ENCODE measurements at places on chromosomes 2 and 18. TPM values are rescaled to one million over a fixed set of nuclear protein-coding genes. Genes with fewer than 3 reads are reported as not detected.
A peak's percentile ranks its signal among the peaks of the same experiment; 100 is the strongest.

Gene HOXD1
- total RNA-seq, result not detected

Gene CNTNAP5
- total RNA-seq, result not detected

Gene CTIF
- 29.1 TPM for total RNA-seq

DNA sequence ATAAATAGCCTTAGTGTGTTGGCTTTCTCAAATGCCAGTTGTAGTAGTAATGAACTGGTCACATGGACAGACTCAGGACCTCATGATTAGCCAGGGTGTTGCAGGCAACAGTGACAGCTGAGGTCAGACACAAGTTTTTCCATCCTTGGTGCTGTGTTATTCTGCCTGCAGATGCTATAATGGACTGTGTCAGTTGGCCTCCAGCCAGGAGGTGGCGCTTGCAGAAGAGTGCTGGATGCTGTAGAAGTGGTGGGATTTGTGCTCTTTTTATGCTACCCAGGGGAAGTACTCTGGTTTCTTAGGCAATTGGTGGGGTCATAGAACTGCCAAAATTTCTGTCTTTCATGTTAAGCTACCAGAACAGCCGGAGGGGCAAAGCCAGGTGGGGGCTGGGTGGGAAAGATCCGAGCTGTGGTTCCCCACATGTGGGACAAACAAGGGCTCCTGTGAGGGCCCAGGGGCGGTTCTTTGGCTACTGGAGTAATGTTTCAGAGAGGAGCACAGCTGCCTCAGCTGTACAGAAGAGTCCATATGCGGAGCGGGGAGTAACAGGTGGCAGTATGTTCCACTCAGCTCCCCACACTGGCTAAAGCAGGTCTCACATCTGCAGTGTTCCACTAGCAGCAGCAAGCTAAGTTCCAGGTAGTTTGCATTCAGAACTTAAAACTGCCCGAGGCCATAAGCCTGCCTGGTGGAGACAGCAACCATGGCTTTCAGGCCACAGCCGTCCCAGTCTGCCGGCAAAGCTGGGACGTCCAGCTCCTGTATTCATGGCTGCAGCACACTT, 104.4 kb downstream of the GULP1 start:
- DNase-seq, result no peak

DNA sequence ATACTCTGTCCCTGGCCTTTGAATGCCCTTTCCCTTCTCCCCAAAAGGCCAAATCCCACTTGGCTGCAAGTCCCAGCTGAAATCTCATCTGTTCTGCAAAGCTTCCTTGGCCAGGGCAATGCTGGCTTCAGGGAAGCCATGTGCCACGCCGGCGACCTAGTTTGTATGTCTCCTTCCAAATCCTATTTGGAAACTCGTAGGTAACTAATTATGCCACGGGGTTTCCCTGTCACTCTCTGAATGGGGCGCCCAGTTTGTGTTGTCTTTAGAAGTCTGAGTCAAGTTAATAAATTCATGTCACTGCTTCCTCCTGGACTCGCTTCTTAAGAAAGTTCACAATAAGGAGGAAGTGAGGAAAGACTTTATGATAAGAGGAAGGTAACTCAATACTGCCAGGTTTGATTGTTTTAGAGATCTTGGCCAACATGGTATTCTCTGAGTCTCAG, 19.1 kb downstream of the FHL2 start:
- no peak for DNase-seq

- DNase-seq, result no peak
These were observed 30.3 kb downstream of the MOGAT1 start for GRCh38 chr2:222701721-222702131.

GRCh38 chr2:224518806-224519580, 66.2 kb downstream of the CUL3 start:
- DNase-seq, result peak; percentile 18

DNA sequence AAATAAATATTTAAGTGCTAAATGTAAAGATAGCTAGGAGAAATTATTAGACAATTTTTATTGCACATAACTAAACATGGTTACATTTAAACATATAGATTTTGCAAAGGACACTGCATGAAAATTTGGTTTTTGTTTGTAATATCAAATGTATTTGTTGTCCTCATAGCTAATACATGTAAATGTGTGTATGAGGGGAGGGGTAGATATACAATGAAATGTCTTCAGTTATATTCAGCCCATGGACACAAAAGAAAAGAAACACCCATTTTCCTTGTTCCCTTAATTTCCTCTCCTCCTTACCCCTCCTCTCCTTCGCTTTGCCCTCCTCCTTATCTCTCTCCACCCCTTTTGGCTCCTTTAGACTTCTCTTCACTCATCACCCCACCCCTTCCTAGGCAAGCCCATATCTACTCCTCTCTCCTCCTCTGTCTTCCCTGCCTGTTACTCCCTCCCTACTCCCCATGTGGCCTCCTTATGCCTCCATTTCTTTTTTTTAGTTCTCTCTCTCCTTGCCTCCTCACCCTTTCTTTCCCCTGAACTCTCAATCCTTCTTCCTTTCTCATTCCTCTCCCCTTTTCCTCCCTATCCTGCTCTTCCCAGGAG, 1.4 kb downstream of the COL3A1 start:
- DNase-seq, result peak; percentile 93

GRCh38 chr2:215361876-215362561, 50.2 kb downstream of the ATIC start:
- DNase-seq, result no peak

DNA sequence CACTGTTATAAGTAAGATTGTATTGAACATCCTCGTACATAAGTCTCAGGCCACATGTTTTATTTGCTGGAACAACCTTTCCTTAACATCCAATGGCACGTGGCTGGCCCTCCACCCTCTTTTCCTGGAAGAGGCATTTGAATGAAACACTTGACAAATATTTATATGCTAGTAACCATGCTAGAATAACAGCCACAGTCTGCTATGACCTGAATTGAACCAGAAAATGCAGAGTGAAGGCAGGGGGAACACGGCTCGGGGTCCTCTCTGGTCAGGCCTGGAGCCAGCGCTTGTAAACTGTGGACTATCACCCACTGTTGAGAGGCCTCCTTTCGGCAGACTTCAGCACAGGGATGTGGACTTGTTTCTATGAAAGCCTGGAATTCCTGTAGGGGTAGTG, 198.2 kb upstream of the COPS8 start:
- DNase-seq, result no peak

DNA sequence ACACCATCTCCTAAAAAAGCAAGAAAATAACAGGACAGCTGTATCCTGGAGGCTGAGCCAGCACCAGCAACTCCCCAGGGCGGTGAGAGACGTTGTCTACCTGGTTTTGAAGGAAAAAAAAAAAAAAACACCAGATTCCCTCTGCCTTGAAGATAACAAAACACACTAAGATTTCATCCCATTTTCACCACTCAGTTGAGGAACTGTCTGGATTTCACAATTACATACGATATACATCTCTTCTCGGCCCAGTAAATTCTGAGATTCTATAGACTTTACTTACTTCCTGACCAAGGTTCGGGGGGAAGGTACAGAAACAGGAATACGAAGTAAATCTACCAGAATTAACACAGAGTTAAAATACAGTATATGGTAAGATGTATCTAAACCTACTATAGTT, 8.5 kb downstream of the ZNF516 start:
- DNase-seq, result no peak

DNA sequence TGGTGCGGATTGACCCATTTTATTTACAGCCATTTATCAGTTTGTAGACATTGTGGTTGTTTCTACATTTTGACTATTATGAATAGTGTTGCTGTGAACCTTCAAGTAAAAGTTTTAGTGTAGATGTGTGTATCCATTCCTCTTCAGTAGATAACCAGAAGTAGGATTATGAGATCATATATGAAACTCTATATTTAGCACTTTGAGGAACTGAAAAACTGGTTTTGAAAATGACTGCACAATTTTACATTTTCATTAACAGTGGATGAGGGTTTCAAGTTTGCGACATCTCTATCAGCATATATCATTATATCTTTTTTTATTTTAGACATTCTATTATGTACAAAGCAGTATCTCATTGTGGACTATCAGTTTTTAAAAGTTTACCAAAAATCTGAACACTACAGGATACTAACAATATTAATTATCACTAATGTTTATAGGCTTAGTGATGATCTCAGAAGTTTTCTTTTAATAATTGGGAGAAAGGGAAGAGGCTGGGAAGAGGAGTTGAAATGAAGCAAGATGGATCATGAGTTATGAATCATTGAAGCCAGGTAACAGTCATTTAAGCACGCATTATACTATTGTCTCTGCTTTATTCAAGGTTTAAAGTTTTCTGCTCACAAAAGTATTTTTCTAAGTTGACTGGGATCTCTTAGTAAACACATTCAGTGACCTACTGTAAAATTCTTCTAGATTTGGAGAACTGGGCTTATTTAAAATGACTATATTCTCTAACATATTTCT, 329.0 kb upstream of the LRATD1 start:
- DNase-seq, result no peak

DNA sequence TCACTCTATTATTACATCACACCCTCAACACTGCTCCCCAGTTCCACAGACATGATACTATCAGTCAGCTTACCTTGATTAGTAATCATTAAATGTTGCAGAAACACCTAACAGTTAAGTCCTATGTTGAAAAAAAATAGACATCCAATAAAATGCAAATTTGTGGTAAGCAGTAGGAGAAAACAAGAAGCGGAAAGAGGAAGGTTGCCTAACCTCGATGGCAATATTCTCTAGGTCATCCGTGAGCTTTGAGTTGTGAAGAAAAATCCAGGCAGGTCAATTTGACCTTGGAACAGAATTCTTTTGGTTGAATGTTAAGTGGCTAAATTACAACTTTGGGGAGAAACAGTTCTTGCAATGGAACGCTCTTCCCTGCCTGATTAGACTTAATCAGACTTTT, 264.4 kb downstream of the AFF3 start:
- DNase-seq, result no peak

- DNase-seq, result no peak
These were observed 129.7 kb downstream of the IRS1 start for GRCh38 chr2:226669905-226670304.

All from myocyte (in vitro differentiated cells).